ENCODE measurements at places on chromosomes 4 and X.

DNA sequence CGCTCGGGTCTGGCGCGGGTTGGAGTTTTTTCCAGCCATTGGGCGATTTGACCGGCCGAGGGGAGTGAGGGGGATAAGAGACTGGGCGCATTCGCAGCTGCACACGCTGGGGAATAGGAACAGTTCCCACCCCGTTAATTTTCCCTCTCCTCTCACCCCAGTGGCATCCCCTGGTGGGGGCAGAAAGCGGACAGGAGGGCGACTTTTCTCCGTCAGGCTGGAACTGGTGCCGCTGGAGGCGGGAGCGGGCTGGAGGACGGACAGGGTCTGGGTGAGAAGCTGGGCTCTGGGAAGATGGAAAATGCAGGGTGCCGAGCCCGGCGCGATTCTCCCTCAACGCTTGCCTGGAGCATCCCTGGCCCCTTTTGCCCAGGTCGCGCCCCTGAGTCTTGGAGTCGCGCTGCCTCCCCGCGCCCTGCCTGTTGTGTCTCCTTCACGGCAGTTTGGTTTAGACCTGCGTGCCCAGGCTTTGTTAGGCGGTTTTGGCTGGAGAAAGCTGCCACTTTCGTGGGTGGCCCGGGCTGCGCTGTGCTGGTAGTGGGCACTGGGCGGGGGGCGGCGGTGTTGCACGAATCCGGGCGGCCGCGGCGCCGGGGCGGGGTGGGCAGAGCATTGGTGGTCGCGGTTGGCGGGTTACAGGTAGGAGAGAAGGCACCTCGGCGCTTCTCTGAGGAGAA is 2.0 kb downstream of the ADGRL3 start:
- no peak for DNase-seq

GRCh38 chr4:108649863-108650211 is 562 bp upstream of the OSTC start:
- DNase-seq = no peak

- DNase-seq = no peak
Measured at GRCh38 chrX:112769034-112769433, 71.6 kb downstream of the AMOT start.

DNA sequence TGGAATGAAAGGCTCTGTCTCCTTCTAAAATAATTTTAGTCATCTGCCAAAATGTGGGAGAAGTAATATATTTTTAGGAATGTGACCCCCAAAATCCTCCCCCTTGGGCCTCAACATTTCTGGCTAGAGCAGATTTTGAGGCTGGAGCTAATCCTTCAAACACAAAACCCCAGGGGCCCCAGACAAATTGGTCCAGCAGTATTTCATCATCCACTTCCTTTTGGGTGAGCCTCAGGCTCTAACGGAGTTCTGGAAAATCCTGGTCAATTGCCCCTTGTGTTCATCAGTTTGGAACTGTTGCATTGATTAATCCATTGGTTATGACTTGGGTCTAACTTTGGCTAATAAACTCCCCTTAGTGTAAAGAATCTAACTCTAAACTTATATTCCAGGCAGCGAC is 67.4 kb upstream of the PCDH19 start:
- no peak for DNase-seq

DNA sequence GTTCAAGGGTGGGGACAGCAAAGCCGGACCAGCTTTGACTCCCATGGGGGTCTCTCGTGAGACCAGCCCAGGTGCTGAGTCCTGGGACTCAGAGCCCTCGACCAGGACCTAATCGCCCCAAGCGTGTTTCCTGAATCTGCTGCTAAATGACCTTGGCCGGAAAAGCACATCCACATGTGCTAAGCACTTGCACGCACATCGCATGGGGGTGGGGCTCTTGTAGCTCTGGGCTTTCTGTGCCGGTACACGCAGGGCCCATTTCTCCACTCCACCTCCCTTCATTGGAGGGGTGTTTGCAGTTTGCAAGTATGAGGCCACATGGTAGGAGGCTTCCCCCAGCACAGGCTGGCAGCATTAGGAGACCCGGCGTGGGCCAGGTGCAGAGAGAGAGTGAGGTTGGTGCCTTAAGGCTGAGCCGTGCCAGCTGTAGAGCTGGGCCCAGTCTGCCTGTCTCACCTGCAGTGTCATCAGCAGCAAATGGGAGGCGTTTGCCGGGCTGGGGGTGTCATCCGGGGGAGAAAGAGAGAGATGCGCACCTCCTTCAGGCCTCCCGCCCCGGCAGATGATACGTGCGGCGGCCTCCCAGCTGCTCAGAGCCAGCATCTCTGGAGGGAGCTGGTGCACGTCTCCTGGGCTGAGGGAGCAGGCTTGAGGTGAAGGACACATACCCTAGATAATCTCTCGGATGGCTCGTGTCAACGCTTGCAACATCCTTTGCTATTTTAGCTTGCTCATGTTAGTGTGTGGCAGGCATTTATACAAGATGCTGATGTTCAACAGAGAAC is 45.2 kb upstream of the CLCN4 start:
- peak; percentile 44 for DNase-seq

DNA sequence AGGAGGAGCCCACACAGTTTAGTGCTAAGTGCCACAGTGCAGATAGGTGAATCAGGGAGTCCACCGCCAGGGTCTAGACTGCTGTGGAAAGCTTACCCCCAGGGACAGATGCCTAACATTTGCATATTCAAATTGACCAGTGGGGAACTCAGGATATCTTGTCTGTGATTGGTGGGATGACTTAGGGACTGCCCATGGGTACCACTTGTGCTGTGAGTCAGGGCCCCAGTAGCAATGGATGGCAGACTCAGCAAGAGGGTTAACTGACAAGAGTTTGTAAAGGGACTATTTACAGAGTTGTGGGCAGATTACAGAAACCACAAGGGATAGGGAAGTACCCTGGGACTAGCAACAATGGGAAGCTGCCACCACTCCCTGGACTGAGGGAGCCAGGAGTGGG is 282.1 kb downstream of the BCOR start:
- no peak for DNase-seq

- DNase-seq = no peak
Measured at GRCh38 chr4:125983168-125983567, 668.4 kb downstream of the FAT4 start.

GRCh38 chr4:39616651-39617050 is 22.0 kb downstream of the SMIM14 start:
- DNase-seq = no peak

DNA sequence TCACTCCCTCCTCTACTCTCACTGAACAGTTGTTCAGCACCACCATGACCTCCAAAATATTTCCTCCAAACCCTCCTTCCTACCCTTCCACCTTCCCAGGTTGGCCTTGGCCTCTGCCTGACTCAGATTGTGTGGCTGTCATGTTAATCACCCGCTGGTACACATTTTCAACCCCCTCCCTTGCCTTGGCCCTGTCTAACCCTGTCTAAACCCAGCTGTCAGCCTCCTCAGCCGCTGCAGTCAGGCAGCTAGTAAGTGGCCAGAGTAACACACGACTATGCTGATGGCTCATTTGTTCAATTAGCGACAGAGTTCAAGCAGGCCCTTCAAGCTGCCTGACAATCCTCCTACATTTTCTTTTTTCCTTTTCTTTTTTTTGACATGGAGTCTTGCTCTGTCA is 18.0 kb downstream of the ING2 start:
- DNase-seq = no peak

DNA sequence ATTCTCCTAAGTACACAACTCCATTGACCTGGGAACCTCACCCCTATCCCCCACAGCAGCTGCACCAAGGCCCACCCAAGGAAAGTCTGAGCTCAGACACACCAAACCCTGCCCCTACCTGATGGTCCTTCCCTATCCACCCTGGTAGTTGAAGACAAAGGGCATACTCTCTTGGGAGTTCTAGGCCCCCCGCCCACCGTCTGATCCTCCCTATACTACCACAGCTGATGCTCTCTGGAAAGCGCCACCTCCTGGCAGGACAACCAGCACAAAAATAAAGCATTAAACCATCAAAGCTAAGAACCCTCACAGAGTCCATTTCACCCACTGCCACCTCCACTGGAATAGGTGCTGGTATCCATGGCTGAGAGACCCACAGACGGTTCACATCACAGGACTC is 83.6 kb downstream of the ANAPC10 start:
- DNase-seq = no peak

- DNase-seq = no peak
Measured at GRCh38 chr4:152099061-152099425, 338.2 kb upstream of the GATB start.

GRCh38 chr4:30429813-30430761 is 290.1 kb upstream of the PCDH7 start:
- no peak for DNase-seq

- no peak for DNase-seq
Measured at GRCh38 chr4:78766026-78766425, 10.1 kb upstream of the BMP2K start.

GRCh38 chrX:2313864-2314640 is 186.7 kb downstream of the DHRSX start:
- DNase-seq = no peak

DNA sequence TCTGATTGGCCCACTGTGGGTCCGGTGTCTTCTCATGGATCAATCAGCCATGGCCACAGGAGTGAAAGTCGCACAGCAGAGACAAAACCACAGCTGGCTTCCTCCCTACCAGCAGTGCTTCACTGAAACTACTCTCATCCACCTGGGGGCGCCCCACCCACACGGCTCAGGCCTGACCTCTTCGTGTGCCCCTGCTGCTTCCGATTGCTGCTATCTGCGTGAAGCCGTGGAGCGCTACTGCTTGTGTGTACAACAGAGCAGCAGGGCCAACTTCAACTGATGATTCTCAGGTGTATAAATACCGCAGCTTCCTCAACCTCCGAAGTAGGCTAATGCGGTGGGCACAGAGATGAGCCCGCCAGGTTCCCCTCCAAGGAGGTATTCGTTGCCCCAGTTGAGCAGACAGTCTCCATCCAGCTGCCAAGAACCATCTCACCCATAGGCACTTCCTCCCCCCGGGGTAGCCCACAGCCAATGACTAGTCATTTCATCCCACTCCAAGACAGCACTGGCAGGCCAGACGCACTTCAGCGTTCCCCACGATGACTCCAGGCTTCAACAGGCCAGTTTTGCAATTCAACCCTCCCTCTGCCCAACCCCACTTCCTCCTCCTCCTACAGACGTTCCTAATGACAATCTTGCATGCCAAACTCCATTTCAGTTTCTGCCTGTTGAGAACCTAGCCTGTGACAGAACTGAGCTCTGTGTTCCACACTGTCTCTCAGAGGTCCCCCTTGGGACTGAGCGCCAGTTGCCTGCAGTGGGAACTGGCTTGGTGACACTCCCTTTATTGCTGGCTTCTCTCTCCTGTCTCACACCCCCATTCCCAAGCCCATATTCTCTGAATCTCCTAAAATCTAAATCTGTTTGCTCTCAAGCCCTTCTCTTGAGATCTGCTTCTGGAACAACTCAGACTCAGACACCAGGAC is 41.3 kb upstream of the ATP6AP2 start:
- DNase-seq = peak; percentile 44

GRCh38 chrX:73400136-73400748 is 46.6 kb upstream of the CDX4 start:
- no peak for DNase-seq

All from activated T-helper 1 cell treated with anti-CD3 and anti-CD28 coated beads, Interleukin-2, amount 50 U/mL, for 16 hours (primary cell).